ENCODE measurements at places on chromosomes 3 and 15.

- DNase-seq = no peak
Observed at GRCh38 chr3:23129817-23130216, 73.3 kb upstream of the UBE2E2 start.

DNA sequence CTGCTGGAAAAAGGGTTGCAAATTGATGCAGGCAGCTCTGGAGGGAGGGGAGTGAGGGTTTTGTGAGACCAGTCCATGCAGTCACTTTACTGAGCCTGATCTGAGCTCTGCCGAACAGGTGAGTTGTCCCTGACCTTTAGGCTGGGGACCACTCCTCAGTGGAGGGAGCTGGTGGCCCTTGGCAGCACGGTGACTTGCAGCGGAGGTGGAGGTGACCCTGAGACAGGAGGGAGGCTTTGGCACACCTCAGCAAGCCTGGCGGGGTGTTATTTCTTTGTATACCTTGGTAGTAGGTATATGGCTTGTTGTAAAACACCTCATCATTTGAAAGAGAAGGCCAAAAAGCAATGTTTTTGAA is 43.5 kb downstream of the FGD5 start:
- DNase-seq = no peak

GRCh38 chr3:188471723-188472122 is 317.8 kb downstream of the LPP start:
- no peak for DNase-seq

- DNase-seq = no peak
Observed at GRCh38 chr15:89946681-89947299, 34.0 kb upstream of the ARPIN start.

DNA sequence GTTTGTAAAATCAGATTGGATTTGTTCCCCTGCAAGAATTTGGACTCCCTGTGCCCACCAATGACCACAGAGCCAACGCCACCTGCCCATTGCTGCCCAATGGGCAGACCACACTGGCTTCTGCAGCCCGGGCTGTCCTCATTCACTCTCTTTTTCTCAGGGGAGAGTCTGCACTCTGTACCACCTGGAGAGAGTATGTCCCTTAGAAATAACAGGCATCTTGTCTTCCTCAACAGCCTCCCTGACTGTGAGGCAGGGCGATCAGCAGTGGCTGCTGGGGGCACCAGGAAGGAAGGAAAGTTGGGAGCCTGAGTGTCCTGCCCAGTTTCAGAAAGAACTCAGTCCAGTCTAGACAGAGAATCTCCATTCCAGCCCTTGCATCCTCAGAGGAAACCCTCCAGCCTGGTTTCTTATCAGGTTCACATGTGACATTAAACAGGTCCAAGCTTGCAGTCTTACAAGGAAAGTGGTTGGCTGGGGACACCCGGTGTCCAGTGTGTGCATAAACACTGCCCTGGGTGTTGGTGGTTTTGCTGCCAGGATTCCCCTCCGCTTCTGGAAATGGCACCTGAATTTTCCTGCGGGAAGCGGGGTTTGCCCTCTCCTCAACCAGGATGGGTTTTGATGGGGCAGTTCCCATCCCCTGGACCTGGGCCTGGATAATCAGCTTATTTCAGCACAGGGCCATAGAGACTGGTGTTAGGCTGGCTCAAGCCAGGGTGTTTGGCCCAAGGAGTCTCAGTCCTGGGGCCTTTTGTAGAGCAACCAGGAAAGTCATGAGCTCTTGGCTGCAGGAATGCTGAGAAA is 37.2 kb downstream of the SSUH2 start:
- peak; percentile 78 for DNase-seq

DNA sequence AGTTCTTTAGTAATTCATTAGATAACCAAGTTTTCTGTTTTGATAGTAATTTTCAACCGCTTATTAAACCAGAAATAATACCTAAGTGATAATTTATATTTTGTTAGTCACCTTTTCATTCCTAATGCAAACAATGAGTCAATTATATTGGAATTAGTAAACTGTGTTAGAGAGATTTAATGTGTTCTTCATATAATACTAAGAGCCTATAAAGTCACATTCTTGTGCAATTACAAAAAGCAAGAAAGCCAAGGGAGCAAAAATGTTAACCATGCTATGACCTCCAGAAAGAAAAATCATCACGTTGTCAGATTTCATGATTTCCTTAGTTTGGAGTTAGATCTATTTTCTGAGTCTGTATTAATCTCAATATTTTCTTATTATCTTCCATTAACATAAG is 108.8 kb upstream of the SAMMSON start:
- peak; percentile 25 for DNase-seq

- no peak for DNase-seq
Observed at GRCh38 chr15:35394416-35394815, 151.5 kb downstream of the DPH6 start.

DNA sequence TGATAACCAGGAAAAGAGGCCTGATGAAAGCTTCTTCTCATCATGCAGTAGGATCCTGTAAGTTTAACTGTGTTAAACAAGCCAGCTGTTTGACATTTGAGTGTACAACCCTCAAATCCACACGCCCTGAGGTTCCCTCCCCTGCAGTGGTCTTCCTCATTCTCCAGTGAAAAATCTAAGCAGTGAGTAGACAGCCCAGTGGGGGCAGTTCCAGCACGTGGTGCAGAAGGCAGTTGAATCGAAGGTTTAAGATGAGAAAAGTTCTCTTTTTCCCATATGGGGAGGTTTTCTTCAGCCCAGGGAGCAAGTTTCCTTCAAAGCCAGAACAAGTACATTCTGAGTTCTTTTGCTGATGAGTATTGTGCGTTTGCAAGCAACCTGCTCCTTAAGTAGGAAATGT is 174.5 kb downstream of the NR2F2 start:
- no peak for DNase-seq

DNA sequence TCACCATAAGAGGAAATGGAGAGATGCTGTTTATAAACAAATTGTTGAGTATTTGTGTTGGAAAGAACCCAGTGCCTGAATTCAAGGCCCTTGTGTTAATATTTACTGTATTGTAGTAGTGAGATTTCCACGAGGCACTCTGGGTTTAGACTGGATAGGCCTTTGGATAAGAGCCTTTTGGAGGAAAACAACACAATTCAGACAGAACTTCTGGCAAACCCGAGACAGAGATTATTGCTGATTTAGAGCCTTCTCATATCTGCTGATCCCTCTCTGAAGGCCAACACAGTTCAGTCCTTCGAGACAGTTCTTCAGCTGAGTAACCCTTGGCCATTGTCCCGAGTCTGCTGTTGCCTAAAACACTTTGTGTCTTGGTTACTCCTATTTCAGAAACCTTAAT is 55.7 kb downstream of the LMCD1 start:
- peak; percentile 27 for DNase-seq

Data from IMR-90 (cell line).